Activated CD4-positive, alpha-beta T cell treated with anti-CD3 and anti-CD28 coated beads for 48 hours (primary cell): ENCODE measurements at places on chromosomes 2 and 18.

- no peak for DNase-seq
These were observed 32.4 kb downstream of the ID2 start for GRCh38 chr2:8714283-8714682.

DNA sequence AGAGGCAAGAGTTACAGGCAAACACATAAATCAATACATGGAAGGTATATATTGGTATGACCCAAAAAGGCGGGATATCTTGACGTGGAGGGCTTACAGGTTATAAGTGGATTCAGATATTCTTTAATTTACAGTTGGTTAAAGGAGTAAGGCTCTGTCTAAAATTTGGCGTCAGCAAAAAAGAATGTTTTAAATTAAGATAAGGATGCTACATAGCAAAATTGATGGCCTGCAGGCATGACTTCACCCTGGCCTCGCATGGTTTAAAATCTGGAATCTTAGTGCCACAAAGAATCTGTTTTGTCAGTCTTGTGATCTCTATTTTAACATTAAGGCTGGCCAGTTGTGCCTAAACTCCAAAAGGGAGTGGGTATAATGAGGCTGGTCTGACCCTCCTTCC is 58.4 kb upstream of the REL start:
- no peak for DNase-seq

GRCh38 chr2:71859211-71859847 is 288.3 kb downstream of the CYP26B1 start:
- DNase-seq = no peak

- DNase-seq = no peak
These were observed 316.5 kb downstream of the CYP26B1 start for GRCh38 chr2:71831193-71831577.

GRCh38 chr2:28583899-28584553 is 88.2 kb downstream of the PLB1 start:
- peak; percentile 87 for DNase-seq

DNA sequence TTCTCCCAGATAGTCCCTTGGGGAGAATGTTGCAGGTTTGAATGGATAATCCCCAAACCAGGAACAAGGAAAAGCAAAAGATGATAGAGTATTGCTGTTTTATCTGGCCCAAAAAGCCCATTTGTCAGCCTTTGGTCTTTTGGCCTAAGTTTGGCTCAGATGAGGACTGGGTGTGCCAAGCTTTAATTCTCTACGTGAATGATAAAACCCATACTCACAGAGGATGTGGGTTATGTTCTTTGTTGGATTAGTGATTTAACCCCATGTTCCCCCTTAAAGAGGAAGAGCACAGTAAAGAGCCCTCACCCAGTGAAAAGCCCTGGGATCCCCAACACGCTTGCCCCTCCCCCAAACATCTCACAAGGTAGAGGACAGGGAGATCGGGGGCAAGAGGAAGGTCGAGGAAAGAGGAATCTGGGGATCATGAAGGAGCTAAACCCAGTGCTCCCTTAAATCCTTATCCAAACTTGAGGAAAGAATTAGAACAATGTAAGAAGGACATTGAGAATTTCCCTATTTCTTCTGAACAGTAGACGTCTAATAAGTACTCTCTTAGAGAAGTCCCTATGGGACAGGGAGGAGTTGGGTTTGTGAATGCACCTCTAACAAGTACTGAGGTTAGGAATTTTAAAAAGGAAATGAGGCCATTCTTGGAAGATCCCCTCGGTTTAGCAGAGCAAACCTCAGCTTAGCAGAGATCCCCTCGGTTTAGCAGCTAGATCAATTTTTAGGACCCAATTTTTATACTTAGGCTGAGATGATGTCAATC is 105.0 kb downstream of the HIBCH start:
- DNase-seq = no peak

DNA sequence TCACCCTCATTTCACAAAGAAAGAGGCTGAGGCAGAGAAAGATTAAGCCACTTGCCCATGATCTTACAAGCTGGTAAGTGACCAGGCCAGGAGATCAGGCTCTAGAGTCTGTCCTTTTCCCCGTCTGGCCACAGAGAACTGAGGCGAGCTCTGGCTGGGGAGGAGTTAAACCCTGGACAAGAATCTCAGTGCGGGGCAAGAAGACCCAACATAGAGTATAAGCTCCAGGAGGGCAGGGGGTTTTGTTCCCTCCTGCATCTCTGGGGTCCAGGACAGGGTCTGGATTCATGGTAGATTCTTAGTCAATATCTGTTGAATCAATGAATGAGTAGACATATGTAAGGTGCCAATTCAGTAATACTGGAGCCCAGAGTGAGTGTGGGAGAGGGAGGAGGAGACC is 12.9 kb upstream of the INPP5D start:
- no peak for DNase-seq

DNA sequence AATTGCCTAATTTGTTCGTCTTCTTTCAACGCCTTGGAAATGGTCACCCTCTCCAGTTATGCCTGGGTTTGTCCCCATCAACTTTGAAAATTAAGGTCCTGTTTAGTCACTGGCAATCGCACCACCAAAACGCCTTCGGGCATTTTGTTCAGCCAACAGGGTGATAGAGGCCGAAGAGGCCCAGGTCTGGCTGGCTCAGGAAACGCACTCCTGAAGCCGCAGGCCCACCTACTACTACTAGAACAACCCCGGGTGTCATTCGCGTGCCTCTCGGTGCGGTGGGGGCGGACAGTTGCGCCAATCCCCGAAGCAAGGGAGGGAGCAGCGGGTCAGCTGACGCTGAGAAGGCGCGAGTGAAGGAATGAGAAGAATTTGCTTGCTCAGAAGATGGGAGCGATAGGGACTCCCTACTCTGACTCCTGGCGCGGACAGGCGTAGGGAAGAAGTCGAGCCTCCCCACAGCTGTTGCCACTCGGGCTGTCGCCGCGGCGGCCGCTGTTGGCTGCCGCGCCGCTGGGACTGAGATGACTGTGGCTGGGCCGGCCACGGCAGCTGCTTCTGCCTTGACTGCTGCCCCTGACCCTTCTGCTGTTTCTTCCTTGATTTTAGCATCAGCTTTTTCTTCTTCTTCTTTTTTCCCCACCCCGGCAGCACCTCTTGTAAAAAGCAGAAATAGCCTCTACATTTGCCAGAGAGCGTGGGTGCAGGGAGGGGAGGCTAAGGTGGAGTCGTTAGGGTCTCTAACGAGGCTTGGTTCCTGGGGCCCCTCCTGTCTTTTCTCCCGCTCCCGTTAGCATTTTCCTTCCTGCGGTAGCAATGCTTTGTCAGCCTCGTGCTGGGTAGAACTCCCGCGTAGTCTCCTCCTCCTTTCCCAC is 387.6 kb downstream of the FIGN start:
- peak; percentile 1 for DNase-seq

GRCh38 chr2:111710085-111710484 is 173.9 kb downstream of the ANAPC1 start:
- DNase-seq = no peak

GRCh38 chr2:1978706-1979105 is 234.4 kb upstream of the PXDN start:
- DNase-seq = no peak

GRCh38 chr2:30514134-30514847 is 67.2 kb downstream of the LCLAT1 start:
- DNase-seq = no peak

DNA sequence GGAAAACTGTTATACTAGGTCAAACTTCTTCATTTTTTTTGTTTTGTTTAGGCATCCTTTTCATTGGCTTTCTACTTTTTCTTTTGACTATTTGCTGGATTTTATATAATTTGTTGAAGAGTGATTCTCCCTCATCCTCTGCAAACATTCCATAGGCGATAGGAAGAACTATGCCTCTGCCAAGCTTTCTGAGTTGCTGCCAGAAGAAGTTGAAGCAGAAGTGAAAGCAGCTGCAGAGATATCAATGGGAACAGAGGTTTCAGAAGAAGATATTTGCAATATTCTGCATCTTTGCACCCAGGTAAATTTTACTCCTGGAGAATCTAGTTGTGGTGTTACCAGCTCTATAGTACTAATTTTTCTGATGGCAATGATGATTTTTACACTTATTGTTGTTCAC is 25.4 kb downstream of the NOP58 start:
- no peak for DNase-seq
